Suppressor macrophage treated with lipopolysaccharide for 1 hour (primary cell): ENCODE measurements at places on chromosomes 2 and 18.
A peak's percentile ranks its signal among the peaks of the same experiment; 100 is the strongest.

DNA sequence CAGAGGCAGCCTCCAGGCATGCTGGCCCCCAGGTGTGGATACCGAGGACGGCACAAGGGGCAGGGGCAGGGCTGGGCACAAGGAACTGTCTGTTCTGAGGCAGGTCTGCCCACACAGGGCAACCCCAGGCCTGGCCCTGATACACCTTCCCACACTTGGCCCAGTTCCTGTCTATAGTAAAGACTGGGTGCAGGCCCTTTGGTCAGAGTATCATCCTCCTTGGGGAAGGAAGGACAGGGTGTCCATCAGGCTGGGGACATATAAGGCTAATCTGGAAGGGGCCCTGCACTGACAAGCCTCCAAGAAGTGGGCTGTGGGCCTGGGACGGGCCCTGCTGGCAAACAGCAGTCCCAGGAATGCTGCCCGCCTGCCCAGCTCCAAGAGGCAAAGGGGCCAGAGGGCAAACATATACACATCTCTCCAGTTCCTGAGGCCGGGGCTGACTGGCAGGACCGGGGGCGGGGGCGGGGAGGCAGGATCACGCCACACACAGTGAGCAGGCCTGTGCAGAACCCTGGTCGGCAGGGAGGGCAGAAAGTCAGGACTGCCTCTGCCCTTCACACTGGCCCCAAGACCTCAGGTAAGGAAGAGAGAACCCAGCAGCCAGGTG lies 18.9 kb downstream of the SDC1 start:
- no peak for DNase-seq

GRCh38 chr2:11634584-11634983 lies 35.4 kb downstream of the NTSR2 start:
- no peak for DNase-seq

GRCh38 chr2:32711219-32711618 lies 83.4 kb downstream of the TTC27 start:
- DNase-seq, result peak; percentile 76

- DNase-seq, result no peak
These were observed 19.1 kb upstream of the BCL2L11 start for GRCh38 chr2:111101592-111101991.

GRCh38 chr2:26534098-26534864 lies 56.4 kb upstream of the OTOF start:
- DNase-seq, result no peak

DNA sequence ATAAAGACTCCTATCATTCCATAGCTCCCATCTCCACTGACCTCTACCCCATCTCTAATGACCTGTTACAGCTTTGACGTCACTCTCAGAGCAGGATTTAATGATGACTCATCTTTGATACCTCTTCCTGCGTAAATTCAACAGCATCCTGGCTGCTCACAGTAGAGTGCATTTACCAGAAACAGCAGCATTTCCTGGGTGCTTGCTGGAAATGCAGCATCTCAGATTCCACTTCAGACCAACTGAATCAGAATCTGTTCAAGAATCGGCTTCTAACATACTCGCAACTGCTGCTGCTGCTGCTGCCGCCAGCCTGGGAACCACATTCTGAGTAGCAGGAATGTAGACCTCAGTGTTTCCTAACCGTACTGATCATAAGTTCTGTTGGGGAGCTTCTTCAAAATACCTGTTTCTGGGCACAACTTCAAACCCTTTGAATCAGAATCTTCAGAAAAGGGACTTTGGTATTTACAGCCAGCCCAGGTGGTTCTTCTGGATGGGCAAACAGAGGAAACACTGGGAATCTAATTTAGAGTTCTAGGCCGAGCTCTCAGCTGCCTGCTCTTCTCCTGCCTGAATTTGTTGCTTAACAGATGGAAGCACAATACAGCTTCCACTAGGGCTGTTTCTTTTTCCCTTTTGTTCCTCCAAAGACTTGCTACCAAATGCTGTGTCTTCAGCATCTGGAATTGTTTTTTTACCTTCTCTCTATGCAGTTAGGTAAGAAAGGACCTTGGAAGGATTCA lies 241.4 kb downstream of the NCKAP5 start:
- DNase-seq, result no peak

- no peak for DNase-seq
These were observed 136.7 kb downstream of the ANTXR1 start for GRCh38 chr2:69149631-69150215.

GRCh38 chr2:216015722-216016464 lies 2.5 kb upstream of the MREG start:
- no peak for DNase-seq

GRCh38 chr2:102029405-102029804 lies 37.6 kb downstream of the IL1R2 start:
- DNase-seq, result no peak

DNA sequence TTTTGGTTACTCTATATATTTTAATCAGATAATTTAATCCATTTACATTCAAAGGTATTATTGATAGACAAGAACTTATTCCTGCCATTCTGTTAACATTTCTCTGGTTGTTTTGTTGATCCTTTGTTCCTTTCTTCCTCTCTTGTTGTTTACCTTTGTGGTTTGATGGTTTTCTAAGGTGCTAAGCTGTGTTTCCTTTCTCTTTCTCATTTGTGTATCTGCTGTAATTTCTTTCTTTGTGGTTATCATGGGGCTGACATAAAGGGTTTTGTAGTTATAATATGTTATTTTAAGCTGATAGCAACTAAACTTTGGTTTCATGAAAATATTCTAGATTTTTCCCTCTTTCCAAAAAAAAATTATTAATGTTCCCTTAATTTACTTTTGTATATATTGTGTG lies 179.2 kb downstream of the NDUFA10 start:
- DNase-seq, result no peak

GRCh38 chr18:27750014-27750413 lies 426.9 kb downstream of the CDH2 start:
- DNase-seq, result no peak

GRCh38 chr2:12704378-12704777 lies 12.4 kb upstream of the TRIB2 start:
- no peak for DNase-seq

GRCh38 chr2:113760400-113760799 lies 4.0 kb upstream of the SLC35F5 start:
- DNase-seq, result no peak

DNA sequence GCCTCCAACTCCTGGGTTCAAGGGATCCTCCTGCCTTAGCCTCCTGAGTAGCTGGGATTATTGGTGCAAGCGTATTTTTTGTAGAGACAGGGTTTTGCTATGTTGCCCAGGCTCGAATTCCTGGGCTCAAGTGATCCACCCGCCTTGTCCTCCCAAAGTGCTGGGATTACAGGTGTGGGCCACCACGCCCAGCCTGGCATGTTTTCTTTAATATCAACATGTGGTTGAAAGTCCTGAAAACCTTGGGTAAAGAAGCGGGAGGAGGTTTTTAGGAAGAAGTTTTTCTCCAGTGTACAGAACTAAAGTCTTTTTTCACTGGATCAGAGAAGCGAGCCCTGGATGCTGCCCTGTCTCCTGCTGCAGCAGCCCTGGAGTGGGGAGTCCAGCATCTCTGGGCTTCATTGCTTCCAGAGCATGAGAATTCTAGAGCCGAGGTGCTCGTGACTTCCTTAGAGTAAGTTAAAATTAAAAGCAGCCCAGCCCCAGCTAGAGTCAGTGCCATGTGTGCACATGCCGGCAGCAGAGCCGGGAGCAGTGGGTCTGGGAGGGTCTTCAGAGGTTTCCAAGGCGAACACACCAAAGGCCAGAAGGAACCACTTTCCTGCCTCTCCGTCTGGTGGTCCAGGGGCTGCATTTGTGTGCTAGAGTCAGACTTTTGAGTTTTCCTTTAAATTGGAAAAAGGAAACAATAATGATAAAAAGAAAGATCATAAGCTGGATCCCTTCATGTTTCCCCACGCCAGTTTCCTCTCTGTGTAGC lies 31.2 kb downstream of the ITGB1BP1 start:
- DNase-seq, result no peak

- no peak for DNase-seq
These were observed 28.5 kb upstream of the HS6ST1 start for GRCh38 chr2:128347171-128347558.

DNA sequence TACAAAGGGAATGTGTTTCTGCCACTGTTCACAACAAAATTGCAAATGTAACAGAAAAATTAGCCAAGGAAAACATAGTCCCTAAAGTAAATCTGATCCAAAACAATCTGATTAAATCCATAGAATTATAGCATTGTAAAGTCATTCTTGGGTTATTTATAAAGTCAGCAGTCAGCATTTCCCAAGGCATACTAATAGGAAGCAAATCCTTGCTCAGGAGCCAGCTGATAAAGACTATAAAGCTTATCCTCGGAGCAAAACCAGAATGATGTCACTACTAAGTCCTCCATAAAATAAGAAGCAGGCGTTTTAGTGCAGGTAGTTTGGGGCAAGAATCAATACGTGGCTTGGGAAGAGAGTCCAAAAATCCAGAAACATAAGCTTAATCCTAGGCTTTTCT lies 67.3 kb upstream of the CSRNP3 start:
- DNase-seq, result no peak

DNA sequence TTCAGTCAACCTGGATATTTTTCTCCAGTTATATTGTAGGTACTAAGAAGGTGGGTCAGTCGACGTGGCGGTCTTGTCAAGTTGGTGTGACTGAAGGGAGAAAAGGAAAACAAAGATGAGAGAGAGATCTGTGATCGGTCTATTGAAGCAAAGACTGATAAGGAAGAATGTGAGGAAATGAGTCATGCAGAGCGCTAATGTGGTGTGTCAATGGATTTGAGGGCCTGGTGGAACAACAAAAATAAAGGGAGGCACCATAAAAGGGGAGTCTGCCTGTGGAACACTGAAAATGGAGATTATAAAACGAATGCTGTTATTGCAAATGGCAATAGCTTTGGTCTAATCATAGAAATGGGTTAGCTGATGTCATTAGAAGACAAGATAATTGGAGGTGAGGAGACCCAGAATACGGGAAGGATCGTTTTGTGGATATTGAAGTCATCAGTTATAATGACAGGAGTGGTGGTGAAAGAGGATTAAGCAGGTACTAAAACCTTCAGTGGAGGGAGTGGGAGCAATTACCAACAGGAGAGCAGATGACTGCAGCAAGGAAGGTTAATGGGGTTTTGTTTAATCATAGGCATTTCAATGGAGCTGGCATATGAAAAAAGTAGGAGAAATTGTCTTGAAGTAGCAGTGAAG lies 599.1 kb upstream of the FSHR start:
- DNase-seq, result no peak
